ENCODE measurements at places on chromosomes 12 and 14.

GRCh38 chr14:78243187-78243586 is 73.0 kb downstream of the NRXN3 start:
- no peak for DNase-seq

GRCh38 chr12:62602255-62603060 is 135.8 kb downstream of the MON2 start:
- peak; percentile 82 for DNase-seq

DNA sequence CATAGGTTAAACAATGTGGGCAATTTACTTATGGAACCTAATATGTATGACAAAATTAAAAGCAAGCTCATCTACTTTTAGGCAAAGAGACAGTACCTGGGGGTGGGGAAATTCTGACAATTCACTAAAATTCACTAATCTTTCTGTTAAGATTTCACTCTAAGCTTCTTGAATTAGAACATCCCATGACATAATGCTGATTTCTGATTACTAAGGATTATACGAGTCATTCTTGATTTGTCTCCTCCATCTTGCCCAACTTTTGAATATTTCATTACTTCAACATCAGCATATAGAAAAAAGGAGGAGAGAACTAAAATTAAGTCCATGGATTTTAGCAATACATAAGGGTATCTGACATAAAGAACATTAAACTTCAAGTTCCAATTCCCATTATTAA is 2.4 kb downstream of the CEP83 start:
- DNase-seq = no peak

DNA sequence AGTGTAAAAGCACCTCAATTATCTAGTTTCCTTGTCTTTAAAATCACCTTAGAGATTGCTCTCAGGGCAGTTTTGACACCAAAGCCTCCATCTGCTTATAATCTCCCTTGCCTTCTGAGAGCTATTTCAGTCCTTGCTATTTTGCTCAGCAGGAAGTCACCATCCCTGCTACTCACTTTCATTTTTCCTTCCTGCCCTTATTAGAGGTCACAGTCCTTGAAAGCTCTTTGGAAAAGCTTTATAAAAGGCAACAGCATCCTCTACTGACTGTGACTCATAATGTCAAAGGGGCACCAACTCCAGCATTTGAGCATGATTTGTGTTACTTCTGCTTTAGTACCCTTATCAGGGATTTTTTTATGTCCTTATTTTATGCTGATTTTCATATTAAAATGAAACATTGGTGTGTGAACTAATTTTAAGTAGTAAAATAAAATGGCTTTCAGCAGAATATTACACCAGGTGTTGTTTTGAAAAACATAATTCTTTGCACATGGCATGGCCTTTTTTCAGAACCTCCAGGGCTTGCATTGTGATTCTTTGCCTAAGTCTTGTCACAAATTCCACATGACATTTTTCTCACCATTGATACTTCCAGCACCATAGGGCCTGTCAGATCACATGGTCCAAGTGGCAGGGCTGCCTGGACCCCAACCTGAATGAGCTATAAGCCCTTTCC is 213.0 kb downstream of the ADAMTS20 start:
- no peak for DNase-seq

DNA sequence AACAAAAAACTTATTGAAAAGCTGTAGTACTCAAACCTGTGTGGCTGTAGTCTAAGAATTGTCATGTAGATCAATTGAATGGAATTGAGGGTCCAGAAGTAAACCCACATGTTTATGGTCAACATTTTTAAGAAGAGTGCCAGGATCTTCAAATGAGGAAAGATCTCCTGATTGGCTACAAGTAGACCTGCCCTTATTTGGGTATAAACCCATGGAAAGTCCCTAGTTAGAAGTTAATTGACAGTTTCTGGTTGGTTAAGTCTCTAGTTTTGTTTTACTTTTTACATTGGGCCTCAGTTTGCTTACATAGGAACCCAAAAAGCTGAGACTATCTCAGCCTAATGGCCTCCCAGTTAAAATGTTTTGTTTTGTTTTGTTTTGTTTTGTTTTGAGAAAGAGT is 91.9 kb upstream of the RESF1 start:
- no peak for DNase-seq

DNA sequence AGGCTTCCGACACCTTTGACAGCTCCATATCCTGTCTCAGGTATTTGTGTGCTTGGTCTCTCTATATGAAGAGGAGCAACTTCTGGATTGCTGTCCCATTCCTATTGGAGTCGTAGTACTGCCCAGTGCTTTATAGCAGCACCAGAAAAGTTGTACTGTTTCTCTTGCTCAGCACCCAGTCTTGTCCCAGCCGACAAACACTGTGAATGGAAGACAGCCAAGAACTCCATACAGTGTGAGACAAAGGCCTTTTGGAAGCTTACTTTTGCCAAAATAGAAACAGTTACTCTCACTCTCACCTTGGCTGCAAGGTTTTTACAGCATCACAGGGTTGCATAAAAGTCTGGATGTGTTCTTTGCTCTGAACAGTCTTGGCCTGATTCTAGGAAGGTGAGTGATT is 105.3 kb downstream of the TGFB3 start:
- DNase-seq = no peak

DNA sequence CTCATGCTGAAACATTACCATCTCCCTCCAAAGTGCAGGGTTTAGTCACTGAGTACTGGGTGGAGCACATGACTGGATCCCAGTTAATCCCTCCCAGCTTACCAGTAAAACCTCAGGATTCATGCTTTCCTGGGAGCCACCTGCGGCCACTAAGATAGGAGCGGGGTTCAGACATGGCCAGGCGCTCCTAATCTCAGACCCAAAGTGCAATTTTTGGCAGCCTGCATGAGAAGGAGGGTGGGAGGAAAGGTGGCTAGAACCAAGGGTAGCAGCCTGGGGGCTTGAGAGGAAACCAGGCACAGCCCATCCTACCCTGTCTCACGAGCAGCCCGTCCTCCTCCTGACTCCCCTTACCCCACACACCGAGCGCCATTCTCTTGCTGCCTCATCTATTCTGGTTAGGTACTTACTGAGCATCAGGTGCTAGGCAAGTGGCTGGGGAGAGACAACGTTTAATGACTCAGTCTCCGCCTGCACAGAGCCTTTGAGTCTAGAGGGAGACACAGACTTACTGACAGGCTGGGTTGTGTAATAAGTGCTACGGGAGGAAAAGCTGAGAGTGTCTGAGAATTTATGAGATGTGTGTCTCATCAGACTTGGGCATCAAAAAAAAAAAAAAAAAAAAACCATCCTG is 9.9 kb downstream of the GPRC5A start:
- DNase-seq = no peak

DNA sequence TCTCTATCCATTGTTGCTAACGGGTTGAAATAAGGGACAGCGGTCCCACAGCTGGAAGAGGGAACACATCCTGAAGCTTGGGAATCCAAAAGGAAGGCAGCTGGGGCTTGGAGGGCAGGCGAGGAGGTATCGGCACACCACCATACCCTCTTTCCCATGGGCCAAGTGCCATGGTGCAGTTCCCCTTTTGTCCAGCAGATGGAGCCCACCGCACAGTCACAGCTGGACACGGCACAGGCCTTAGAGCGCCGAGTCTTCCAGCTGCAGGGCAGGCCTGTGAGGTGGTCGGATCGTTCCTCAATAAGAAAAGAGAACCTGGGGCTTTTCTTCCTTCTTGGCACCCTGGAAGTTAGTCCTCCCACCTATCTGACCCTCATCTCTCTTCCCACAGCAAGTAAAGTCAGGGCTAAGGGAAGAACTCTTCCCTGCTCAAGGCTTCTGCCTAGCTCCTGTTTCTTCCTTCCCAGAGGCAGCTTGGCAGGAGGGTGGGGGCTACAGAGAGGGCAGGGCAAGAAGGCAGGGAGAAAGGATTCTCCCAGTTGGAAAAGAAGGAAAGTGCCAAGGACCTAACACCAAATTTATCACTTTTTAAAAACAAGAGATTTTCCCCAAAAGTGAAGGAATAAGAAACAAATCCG is 8.6 kb downstream of the PPP1R1A start:
- peak; percentile 64 for DNase-seq

DNA sequence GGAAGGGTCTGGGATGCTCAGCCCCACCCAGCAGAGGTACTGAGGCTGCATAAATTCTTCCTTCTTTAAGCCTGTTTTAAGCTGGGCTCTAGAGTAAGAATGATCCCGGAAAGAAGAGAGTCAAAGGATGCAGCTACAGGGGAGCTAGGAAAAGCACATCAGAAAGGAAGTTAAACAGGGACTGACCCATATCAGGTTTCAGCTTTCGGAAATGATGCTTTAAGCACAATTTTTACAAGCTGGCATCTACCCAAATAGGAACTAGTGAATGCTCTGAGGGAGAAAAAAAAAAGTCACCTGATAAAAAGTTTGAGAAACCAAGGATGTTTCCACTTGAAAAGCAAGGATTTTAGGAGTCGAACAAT is 22.0 kb downstream of the TSPAN8 start:
- DNase-seq = no peak

- no peak for DNase-seq
Measured at GRCh38 chr12:104667139-104667538, 210.4 kb downstream of the CHST11 start.

DNA sequence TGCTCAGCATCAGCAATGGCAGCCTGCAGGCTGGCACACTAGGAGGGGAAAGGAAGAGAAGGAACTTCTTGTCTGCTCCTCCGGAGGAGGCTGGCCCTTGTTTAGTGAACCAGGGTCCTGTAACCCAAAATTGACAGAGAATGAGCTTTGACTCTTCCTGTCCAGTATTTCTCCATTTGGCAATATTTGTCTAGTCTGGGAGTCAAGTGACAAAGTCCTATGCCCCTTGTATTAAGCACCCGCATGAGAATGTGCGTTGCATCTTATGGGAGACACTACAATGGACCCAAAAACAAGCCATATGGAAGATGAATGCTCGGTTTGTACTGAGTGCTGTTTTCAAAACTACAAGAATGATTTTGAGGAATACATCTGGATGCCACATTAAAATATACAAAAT is 3.8 kb downstream of the KRT6C start:
- no peak for DNase-seq

DNA sequence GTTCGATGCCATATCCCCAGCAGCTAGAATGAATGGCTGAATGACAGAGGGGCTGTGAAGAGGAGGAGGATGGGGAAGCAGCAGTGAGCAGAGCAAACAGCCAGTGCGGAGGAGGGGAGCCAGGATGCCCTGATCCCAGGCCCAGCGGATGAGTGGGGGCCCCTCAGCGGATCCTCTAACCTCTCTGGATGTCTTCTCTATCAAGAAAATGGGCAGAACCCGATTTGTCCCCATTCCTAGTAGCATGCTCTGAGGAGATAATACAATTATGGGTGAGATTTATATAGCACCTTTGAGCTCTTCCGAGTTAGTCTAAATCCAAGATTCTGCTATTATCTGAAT is 30.0 kb upstream of the RPLP0 start:
- DNase-seq = no peak

DNA sequence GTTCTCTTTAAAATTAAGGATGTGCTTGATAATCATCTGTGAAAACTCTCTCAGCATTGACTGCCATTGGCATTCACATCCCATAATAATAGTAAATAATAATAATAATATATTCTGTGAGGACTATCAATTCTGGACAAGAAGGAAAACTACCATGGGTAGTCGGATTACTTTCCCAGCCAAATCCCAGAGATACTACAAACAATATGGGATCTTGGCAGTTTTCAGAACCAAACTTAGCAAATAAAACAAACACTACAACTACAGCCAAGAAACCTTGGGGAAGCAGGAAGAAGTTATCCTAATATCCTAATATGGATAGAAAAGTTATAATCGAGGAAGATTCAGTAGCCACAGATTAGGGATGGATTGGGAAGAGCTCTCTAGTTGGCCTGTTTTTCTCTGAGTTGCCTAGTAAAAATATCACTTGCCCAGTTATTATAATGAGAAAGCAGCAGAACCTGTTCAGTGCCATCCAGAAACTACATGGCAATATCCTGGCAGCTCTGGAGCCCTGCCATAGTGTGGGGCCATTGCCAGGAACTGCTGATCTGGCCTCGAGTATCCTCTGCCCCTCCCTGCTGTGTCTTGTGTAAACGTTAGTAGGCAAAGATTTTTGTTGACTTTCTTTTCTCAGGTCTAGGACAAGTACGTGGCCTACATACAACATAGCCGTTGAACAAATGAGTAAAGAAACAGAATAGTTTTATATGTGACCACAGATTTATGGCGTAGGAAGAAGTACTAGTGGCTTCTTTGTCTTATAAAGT is 193.5 kb downstream of the SLC2A13 start:
- DNase-seq = no peak

DNA sequence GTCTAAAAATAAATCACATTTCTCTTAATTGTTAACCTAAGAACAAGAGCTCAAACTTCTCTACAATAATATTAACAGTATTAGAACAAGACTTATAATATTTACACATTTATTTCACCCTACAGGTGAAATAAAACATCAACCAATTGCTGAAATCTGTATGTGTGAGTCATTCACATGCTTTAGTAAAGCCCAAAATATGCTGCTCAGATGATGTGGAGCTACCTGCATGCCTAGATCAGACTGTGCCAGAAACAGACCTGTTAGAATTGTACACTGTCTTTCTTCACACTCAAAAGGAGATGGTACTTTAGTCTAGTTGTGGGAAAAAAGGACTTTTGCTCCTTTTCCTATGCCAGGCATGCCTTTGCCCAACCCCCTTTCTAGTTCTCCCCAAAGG is 54.7 kb downstream of the RPS6KA5 start:
- DNase-seq = no peak

DNA sequence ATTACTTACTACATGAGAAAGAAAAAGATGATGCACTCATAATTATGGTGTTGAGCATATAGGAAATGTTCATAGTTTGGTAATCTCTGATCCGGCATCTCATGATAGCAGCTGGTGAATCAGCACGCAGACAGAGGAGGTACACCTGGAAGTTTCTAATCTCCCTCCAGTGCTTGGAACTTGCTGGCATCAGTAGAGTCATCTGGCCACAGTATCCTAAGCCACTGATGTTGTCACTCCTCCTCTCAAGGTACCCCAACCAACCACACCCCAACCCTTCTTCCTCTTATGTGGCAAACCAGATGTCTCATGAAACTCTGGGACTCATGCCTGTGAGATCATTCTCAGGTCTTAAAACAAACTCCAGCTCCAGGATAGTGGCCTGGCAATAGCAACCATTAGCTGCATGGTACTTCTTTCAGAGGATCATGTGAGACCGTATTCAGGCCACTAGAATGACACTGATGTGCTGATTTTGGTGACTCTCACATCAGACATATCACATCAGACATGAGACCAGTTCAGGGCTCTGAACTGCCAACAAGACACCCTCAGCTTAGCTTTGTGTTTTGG is 143.0 kb downstream of the RASSF9 start:
- no peak for DNase-seq

DNA sequence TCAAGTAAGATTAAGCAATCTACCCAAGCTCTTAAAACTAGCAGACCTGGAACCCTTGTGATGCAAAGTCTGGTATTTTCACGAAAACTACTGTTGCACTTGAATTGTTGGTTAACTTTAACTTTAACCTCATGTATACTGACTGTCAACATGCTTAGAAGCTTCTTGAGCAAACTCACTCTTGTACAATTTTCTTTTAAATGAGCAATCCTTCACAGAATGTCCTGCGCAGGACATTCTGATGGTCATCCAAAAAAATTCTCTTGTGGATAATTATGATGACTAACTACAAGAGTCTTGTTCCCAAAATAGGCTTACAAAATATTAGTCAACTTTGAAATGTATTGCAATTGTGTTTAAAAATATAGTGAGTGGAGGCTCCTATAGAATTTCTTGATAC is 54.0 kb upstream of the PDE3A start:
- no peak for DNase-seq

GRCh38 chr12:13042666-13043230 is 1.4 kb upstream of the FAM234B start:
- DNase-seq = no peak

GRCh38 chr12:129927316-129927900 is 23.6 kb upstream of the TMEM132D start:
- DNase-seq = no peak

- DNase-seq = no peak
Measured at GRCh38 chr14:104114421-104115130, 23.8 kb upstream of the KIF26A start.
